Stimulated activated CD4-positive, alpha-beta T cell treated with anti-CD3 and anti-CD28 coated beads, Interleukin-1b, Interleukin-23, amount 100 ng/mL, for 24 hours (primary cell): ENCODE measurements at places on chromosomes 4 and X.

DNA sequence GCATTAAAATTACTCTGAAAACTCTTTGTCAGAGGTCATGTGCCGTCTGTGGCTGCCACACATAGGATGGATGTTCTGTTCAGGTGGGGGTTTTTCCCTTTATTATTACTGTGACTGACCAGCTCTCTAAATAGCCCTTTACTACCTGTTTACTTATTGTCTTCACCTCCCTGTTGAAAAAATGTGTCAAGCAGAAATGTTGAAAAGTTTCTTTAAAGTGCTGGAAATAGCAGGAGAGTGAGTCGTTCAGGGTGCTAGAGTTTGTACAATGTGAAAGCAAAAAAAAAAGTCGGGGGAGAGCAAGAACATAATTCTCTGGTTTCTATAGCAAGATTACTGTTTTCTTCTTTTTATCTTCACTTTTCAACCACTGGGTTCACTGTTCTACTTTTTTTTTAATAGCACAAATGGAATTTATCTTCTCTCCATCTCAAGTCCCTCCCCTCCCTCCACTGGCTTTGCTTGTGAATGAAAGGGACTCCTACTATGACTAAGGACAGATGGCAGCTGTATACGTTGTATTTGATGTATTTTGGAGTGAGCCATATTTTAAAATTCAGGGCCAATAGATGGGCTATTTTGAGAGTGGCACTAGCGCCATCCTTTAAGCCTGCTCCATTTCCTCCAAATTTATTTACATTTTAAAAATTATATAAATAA is 33.3 kb downstream of the ARX start:
- DNase-seq, result no peak

DNA sequence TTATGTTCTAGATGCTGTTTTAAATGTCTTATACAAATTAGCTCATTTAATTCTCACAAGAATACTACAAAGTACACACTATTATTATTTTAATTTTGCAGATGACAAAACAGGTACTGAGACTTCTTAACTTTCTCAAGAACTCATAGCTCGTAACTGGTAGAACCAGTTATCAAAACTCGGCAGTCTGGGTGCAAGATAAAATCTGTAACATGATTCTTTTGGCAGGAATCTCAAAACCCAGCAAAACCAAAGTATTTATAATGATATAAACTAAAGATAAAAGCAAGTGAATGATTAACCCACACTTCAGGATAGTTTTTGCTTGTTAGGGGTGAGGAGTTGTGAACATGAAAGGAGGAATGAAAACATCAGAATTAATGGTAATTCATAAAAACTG is 27.6 kb downstream of the CLNK start:
- no peak for DNase-seq

GRCh38 chrX:31228415-31228832 is 156.6 kb upstream of the FTHL17 start:
- DNase-seq, result no peak

- no peak for DNase-seq
Observed at GRCh38 chrX:109782994-109783700, 50.1 kb upstream of the ACSL4 start.

DNA sequence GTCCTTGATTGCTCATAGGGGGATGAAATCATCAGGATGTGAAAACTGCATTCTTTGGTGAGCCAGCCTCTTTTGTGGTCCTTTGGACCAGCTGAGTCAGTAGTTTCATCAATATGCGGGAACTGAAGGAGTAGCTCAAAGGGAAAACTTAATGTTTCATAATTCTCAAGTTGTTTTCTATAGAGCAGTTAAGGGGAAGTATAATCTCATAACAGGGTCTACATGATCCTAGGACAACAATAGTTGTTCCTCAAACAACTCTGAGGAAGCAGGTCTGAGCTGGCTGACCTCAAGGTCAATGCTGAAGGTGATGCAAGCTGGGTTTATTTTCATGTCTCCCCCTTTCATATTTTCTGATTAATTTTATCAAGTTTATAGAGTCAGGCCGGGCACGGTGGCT is 36.1 kb upstream of the IRF2 start:
- no peak for DNase-seq

- no peak for DNase-seq
Observed at GRCh38 chr4:170122252-170122651, 32.5 kb upstream of the AADAT start.

GRCh38 chrX:121128925-121129877 is 81.8 kb downstream of the GLUD2 start:
- DNase-seq, result no peak

- no peak for DNase-seq
Observed at GRCh38 chr4:83865417-83866150, 329.7 kb downstream of the GPAT3 start.

GRCh38 chrX:119648421-119648775 is 42.2 kb upstream of the NKRF start:
- no peak for DNase-seq

DNA sequence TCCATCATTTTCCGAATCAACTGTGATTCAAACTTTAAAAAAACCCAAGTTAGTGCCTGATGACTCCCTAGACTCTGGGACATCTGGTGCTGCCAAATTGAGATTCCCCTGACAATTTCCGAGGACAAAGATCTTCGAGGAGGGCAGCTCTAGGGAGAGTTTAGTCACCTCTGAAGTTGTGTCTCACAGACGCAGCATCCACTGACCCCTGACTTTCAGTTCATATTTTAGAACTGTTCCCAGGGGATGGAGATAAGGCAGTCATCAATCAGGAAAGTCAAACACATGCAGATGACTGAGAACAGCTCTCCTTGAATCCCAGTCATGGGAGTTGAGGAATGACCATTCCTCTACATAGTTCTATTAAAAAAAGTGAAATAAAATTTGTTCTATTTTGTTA is 643.9 kb downstream of the TRIML1 start:
- DNase-seq, result no peak

DNA sequence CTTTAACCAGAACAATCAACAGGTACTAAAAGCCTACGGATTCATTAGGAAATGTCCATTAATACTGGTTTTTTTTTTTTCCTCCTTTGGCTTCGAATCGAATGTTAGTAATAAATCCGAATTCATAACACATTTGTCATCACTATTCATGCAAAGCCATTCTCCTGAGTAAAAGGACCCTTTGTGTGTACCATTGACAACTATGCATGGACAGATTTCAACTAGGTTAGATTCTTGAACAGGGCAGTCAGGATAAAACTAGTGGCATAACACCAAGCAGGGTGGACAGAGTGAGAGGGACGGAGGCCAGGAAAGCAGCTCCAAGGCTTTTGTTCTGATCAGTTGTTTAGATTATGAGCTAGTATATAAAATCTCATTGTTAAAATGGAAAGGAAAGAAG is 1722.0 kb upstream of the TENM3 start:
- no peak for DNase-seq

DNA sequence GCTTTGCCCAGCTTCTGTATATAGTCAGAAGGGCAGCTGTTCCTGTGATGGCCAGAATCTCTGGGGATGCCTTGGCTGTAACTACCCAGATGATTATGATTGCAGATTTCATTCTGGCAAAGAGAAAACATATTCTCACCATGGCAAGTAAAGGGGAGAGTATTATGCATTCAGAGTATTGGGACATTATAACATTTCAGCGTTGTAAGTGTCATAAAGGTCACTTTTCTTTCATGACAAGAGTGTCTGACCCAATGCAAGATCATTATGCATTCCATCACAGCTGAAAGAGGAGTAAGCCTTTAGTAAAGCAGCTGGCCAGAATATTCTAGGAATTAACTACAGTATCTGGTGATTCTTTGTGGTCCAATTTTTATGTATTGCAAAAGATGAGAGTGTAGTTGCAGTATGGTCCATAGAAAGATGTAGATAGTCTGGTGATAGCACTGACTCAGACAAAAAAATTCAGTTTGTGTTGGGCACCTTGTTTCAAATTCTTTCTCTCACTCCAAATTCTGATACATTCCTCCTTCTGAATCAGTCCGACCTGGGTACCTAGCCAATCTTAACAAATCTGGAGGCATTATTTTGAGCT is 2366.3 kb downstream of the PCDH7 start:
- DNase-seq, result no peak

DNA sequence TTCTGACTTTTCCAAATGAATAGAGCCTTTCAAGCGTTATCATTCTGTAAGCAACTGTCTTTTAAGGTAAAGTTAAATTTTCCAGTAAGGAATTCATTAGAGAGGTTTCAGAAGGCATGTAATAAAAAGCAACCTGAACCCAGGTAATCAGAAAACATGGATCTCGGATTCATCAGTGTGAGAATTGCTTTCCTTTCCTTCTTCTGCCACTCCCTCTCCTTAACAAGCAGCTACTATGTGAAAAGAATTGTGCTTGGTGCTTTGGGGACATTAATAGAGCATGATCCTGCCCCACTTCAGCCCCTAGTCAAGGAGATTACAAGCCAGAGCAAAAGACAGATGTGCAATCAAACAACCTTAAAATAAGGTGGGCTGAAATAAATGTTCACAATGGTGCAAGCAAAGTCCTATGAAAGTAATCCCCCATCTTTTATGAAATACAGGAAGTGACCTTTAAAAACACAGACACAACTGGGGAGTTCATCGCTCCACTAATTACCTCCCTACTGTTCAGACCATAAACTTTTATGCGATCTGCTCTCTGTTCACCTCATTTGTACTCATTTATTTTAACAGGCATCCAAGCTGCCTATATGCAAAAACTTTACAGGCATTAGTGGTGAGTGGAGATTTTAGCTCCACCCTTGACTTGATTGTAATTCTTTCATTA is 122.9 kb upstream of the RASGEF1B start:
- no peak for DNase-seq

DNA sequence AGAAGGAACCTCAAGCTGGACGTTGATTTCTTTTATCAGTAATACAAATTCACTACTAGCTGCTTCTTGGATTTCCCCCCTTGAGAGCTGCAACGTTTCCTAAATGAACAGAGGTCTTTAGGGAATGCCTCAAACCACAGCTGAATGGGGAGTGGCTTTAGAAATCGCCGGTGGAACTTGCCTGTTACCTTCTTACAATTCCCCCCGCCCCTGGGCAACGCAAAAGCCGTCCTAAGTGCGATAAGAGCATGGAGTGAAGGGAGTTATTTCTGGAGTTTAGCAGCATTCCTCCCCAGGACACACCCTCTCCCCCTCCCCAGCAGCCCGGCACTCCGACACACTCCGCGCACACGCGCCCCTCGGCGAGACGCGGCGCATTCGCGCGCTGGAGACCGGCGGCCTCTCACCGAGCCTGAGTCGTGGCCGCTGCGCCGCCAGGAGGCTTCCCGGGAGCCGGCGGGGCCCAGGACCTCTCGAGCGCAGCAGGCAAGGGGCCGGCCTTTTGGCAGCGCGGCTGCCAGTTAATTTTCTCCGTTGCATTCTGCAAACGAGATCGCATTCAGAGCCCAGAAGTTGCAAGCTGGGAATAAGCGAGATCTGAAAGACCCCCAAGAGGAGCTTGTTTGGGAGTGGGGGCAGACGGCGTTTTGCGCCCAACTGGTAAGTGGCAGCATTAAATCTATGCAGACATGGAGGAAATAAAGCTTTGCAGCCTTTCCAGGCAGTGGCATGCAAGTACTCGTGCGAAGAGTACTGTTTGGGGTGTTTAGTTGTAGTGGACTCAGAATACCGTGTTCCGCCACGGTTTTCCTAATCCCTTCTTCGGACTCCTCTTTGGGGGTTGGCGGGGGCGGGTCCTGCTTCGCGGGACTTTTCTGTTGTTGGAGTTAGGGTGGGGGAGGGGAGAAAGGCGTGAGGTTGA is 134.7 kb downstream of the PALLD start:
- DNase-seq, result no peak

DNA sequence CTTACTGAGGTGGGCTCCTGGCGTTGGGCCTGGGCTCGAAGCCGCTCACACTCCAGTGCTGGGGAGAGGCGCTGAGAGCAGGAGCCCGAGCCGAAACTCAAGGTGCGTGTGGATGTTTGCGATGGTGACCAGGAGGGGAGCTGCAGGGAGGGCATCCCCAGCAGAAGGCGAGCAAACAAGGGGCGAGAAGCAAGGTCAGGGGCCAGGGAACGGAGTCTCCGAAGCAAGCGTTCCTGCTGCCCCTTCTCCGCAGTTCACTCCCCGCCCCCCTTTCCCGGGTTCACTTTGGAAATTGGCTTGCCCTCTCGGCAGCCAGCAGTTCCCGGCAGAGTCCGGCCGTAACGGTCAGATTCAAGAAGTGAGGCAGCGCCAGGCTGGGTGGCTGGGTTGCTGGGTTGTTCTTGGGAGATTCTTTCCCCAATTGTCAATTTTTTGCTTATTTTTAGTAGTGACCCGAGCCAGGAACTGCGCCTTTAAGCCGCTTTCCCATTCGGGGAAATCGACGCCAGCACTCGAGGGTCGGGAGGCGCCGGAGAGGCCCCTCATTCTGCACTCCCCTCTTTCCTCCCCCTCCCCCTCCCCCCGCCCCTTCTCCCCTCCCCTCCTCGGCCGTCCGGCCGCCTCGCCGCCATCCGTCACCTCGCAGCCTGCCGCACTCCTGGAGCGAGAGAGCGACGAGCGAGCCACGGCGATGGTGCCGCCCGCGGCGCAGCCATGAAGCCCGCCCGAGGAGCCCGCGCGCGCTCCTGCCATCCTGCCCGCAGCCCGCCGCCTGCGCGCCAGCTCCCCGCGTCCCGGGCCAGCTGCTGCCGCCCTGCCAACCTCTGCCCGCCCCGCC is at the start of gene FRMPD3:
Gene FRMPD3 (plus strand): TSS at position 655 of the 838 bp plus-strand sequence. CDS start 76,937 bp downstream, outside the sequence.
- no peak for DNase-seq

DNA sequence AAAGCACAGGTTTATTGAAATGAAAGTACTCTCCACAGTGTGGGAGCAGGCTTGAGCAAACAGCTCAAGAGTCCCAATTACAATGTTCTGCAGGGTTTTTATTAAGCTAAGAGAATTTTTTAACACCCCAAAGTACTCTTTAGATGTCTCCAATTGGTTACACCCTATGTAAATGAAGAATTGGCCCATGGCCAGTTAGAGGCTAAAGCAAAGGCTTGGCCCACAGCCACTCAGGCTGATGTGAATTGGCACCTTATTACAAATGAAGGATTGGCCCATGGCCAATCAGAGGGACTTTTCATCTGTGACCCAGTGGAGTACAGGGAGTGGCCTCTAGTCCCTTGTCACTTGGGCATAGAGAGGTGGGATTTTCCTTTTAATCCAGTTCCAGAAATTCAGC is 30.1 kb upstream of the IQCM start:
- no peak for DNase-seq

DNA sequence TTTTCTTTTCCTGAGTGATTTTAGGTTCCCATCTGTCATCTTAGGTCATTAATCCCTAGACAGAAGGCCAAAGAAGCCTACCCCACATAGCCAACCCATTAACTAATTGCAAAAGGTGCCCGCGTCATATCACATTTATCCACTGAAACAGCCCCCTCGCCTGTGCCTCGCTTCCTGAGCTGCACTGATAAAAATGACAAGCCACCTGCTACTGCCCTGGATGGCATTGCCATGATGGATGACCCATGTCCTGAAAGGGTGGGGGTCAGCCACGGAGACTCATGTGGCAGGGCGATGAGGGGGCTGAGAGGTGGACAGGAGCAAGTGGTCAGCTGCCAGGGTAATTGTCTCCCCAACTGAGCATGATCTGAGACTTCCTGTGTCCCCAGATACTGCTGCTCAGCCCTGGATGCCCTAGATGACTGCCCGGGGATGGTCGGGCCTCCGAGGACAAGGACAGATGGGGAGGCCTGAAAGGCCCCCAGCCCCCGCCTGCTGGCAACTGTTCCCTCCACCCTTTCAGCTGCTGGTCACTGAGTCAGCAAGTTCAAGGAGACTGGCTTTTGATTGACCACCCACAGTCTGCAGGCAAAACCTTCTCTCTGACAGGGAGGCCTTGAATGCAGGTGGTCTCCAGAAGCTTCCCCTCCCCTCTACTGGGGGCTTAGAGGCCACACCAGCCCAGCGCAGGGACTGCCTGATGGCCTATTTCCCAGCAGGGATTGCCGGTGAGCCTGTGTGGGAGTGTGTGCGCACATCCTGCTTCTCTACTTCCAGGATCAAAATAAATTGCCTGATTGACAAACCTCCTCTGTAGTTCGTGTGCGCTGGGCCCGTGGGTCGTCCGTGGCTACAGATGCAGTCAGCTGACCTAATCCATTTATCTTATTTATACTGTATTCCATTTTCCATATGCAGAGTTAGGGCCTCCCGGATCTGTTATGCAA is 496.3 kb downstream of the BCOR start:
- no peak for DNase-seq
